ENCODE measurements at places on chromosomes 12 and 14. TPM values are rescaled to one million over a fixed set of nuclear protein-coding genes. Genes with fewer than 3 reads are reported as not detected.

The NYNRIN gene
- 0.30 TPM for total RNA-seq

GRCh38 chr12:117352206-117352605 lies 9.2 kb downstream of the NOS1 start:
- no peak for DNase-seq

The SLC7A7 gene
- total RNA-seq = not detected

DNA sequence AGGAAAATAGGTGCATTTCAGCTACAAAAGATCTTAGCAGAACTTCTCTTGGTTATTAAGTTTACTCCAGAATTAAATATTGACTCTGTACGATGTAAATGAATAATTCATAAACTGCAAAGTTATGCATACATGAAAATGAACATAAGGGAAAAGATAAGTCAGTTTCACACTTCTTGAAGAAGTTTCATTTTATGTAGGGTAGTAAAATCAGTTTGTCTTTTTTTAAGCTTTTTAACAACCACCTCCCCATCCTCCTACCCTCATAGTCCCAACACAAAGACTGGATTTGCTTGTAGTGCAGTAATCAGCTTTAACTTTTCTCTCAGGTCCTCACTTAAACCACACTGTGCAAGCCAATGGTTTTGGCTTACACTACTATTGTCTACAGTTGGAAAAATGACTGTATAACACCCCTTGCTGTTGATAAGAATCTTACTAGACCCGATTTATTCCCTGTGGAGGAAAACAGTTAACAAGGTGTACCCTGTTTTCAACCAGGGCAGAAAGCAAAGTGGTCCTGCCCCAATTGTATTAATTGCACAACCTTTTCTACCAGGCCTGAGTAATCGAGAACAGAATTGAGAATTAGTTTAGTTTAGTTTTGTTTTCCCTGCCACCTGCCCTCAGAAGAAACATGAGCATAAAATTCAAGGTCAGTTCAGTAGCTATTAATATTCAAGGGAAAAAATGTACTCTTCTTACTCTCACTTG lies 44.1 kb downstream of the NIN start:
- no peak for DNase-seq

The PTPRR gene
- 0.44 TPM for total RNA-seq

GRCh38 chr14:100199240-100199860 lies 39.6 kb upstream of the YY1 start:
- DNase-seq = no peak

- DNase-seq = no peak
Measured at GRCh38 chr12:50524621-50525020, 19.8 kb downstream of the DIP2B start.

- peak; percentile 5 for DNase-seq
Measured at GRCh38 chr14:99619835-99620834, 16.1 kb upstream of the CCDC85C start.

DNA sequence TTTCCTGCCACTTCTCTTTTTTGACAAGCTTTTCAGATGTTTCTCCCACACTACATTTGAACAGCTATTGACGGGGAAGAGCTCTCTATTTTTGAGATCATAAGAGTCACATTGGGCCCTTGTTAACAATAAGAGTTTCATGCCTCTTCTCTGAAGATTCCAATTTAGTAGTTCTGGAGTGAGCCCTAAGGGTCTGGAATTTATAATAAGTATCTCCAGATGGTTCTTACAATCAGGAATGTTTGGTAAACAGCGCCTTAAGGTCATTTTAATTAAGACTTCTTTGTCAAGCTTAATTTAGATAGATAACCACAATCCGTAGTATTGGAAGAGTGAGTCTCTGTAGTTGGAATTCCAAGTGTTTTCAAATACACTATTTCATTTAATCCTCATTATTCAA lies 60.6 kb upstream of the HECTD1 start:
- DNase-seq = no peak

- DNase-seq = no peak
Measured at GRCh38 chr12:13599176-13599575, 382.2 kb downstream of the GRIN2B start.

DNA sequence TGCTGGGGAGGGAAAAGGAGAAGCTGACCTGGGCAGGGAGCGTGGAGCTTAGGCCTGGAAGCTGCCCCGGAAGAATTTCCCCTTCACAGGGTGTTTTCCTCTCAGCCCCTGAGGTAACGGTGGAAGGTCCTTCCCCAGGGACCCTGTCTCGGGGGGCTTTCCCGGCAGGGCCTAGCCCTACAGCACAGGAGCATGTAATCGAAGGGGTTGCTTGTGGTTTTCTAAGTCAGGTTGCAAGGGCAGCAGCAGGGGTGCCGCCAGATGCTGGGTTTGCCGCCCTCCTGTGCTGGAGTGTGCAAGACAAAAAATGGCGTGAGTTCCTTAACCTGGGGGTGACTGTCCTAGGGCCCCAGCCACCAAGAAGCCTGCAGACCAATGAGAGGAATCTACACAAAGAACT lies 1.6 kb upstream of the KRT74 start:
- DNase-seq = no peak

The VRTN gene
- total RNA-seq = not detected

The BDKRB1 gene
- 40.5 TPM for total RNA-seq

The SMIM41 gene
- not detected for total RNA-seq

The ADCY4 gene
- not detected for total RNA-seq

The GPHN gene
- 0.07 TPM for total RNA-seq

The NGB gene
- total RNA-seq = not detected

The GPR84 gene
- not detected for total RNA-seq

DNA sequence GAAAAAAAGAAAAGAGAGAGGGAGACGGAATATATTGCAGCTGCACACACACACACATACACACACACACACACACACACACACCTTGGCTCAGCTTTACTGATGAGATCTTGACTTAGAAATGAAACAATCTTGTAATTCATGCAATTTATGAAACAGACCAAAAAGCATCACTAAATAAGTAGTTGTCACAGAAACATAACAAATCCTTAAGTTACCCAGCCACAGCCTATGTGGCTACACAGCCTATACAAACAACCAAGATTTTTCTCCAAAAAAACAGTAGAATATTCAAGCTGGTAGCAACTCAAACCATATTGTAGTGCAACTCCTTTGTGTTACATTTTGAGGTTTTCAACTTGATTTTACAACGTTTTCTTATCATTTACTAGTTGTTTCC lies 37.9 kb upstream of the GNG2 start:
- DNase-seq = no peak

GRCh38 chr12:43758247-43758727 lies 303 bp downstream of the PUS7L start:
- DNase-seq = peak; percentile 59

- DNase-seq = no peak
Measured at GRCh38 chr12:47891356-47891755, 13.4 kb downstream of the VDR start.

DNA sequence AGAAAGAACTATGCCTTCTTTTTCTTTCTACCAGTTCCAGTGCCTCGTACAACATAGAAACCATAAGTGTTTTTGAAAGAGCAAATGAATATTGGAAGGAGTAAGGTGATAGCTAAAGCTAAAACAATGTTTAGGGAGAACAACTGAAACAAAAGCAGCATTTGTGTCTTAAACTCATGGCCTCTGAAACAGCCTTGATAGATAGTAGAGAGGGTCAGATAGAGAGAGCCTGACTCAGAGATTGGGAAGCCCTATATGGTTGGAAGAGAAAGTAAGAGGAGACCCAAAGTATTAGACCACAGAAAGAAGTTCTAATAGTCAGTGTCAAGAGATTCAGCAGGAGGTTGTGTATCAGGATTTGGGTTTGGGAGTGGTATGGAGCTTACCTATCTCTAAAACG lies 79.6 kb upstream of the IFNG-AS1 start:
- no peak for DNase-seq

Data from MG63 (cell line).